Right hindlimb (tissue), 1 donor: ENCODE measurements at places on chromosomes 11 and 22.

GRCh38 chr11:30196400-30197206 is 34.2 kb upstream of the FSHB start:
- DNase-seq: peak; percentile 70

DNA sequence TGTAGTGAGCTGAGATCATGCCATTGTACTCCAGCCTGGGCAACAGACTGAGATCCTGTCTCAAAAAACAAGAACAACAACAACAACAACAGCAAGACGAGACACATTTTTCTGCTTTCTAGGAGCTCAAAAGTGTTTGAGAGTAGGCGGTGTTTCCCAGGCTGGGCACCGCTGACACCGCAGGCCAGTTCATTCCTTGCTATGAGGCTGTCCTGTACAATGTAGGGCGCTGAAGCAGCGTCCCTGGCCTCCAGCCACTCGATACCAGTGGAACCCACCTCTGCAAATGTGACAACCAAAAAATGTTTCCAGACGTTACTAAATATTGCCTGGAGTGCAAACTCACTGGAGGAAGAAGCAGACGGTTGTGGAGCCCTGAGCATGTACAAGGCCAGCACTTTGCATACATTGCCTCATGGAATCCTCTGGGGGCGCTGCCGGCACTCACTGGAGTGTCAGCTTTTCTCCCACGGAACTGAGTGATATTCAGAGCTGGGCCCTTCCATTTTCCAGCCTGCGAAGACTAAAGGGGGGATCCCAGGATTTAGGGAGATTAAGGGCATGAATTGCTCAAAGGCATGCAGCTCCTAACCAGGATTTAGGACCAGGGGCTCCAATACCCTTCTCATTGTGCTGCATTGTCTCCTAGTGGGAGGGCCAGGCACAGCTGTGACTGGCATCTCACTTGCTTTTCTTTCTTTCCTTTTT is 5.8 kb upstream of the MIEF1 start:
- peak; percentile 73 for DNase-seq

DNA sequence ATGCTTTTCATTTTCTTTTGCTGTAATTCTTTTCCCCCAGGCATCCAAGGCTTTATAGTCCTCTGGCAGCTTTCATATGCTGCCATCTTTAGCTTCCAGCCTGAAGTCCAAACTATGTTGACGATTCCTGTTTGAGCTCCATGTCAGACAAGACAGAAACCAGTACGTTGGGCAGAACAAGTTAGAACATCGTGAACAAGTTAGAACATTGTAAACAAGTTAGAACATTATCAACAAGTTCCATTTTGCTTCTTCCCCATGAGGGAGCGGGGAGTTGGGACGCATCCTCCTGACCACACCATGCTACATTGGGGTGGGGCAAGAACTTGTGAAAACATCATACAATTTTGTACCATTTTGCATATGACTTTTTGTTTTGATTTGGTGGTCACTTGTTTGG is 23.9 kb downstream of the GLB1L2 start:
- DNase-seq: no peak

DNA sequence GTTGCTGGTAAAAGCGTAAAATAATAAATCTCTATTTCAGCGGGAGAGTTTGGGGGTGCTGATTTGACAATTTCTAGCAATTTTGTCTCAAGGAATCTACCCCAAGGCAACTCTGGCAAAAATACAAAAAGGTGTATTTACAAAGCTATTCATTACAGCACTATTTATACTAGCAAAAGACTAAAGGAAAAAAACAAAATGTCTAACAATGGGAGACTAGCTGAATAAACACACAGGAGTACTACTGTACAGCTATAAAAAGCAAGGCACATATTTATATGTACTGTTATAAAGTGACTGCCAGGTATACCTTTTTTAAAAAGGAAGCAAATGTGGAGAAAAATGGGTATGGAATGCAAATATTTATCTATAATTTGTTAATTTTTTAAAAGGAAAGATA is 32.7 kb downstream of the SLC35F2 start:
- no peak for DNase-seq

- no peak for DNase-seq
These were observed 42.9 kb downstream of the ARFGAP3 start for GRCh38 chr22:42814215-42814614.

DNA sequence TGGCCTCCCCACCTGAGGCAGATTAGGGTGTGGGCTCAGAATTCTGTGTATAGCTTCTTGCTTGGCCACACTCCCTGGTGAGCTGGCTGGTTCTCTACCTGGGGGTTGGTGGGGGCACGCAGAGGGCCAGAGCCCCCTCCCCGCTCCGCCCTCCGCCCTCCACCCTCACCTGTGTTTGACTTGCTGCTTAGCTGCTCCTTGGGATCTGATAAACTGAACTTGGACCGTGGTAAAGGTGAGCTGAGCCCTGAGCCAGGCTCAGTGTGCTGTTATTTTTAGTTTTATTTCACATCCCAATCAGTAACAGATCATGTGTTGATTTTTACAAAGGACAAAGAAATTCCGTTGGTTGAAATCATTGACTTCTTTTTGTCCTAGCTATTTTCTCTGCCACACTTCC is 2.0 kb downstream of the OVOL1 start:
- DNase-seq: no peak

GRCh38 chr11:104451197-104451893 is 287.4 kb upstream of the PDGFD start:
- peak; percentile 37 for DNase-seq

DNA sequence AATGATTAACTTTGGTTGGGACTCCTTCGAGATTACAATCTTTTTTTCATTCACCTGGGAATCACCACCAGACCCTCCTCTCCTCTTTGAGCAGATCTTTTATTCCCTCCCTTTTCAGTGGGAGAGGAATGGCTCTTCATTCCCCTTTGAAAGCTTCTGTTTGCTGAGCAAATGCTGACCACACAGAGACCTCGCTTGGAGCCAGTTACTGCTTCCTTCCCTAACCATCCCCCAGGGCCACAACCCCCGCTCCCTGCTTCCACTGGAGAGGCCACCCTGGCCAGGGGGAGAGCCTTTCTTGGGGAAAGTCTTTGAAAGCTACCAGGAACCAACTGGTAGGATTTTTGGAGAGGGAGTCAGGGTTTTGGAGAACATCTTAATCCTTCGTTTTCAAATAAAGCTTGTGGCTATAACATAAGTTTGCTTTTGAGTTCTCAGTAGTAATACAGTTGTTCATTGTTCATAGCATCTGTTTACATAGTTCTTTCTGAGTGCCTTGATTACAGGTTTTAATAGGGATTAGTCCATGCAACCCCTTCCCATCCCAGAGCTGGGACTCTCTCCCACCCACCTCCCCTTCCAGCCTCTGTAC is 138.4 kb downstream of the DBX1 start:
- no peak for DNase-seq

- DNase-seq: no peak
These were observed 354.4 kb downstream of the SOX6 start for GRCh38 chr11:16001899-16002426.

DNA sequence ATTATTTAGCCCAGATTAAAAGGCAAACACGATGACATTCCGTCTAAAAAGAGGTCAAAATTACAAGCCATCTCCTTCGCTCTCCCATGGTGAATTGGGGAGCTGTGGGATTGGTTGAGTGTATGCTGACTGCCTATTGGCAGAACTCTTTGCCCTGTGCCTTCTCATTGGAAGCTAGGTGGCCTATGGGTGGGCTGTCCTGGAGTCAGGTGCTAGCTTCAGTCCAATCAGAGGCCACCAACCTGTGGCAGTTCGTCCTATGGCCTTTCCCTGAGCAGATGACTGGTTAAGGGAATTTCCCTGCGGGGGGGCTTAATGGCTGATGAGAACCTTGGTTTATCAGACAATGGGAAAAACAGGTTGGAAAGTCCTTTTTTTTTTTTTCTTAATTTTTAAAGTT is 3.2 kb upstream of the MTMR3 start:
- DNase-seq: no peak

DNA sequence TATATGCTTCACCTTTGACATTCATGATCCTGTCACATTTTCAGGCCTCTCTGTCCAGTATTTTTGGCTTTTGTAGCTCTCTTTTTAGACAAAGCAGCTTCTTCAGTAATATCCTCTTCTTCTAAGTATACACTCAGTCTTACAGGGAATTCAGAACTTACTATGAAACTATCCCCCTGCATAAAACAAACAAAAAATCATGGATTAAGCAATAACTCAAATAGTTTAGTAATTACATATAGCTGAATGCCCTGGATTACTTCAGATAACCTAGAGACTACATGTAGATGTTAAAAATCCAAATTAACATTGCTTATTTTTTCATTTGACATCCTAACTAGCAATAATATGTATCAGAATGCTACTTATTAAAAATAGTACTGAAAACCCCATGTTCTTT is 5.2 kb downstream of the TAF1D start:
- no peak for DNase-seq

GRCh38 chr11:111363985-111364384 is 15.1 kb downstream of the POU2AF1 start:
- DNase-seq: no peak

DNA sequence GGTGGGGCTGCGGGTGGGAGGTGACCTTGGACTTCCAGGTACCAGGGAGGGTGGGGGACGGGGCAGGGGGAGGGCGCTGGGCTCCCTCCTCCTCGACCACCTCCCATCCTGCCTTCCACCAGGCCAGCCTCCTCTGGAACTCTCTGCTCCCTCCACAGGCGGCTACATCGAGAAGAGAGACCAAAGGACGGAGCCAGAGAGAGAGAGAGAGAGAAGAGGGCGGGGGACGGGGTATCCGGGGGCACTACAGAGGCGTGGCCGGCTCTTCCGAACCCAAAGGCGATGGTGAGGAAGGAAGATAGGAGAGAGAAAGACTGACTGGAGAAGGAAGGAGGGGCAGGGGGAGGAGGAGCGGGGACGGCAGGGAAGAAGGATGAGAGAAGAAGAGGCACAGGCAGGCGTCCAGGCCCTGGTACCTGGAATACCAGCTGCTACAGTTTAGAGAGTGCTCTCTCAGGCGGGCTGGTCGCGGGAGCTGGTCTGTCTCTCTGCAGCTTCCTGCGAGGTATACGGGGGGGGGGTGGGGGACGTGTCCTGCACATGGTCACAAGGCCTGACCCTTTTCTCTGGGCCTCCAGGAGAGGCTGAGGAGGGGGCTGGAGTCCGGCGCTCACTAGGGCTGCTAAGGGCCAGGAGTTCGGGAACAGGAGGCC is 38.0 kb downstream of the IGSF9B start:
- DNase-seq: no peak

DNA sequence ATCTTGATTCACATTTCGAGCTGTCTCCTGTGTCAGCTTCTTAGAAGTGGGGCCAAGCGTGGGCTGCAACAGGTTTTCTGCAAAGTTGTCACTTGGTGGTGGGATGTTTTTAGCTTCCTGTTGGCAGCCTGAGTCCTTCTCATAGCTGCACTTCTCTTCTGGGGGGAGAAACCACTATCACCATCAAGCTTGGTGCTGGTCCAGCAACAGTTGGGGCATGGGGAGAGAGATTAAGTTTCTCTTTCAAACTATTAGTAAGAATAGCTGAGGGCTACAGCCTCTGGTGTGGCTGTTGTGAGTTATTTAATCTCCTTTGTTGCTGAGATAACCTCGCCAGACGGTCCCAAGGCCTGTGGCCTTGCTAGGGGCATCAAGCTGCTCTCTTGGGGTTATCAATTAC is 123.3 kb upstream of the CRYBB3 start:
- no peak for DNase-seq

GRCh38 chr11:75040167-75040770 is 51.5 kb downstream of the NEU3 start:
- DNase-seq: no peak

DNA sequence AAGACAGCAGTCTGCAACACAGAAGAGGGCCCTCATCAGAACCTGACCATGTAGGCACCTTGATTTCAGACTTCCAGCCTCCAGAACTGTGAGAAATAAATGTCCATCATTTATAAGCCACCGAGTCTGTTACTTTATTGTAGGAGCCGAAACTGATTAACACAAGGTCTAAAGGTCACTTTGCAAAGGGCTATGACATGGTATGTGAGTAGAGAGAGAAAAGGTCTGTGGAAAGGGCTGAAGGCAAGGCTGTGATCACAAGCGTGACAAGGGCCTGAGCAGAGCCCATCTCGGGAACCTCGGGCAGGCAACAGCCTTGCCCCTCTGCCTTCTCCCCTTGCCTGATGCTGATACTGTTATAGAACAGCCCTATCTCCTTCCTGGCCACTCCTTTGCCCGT is 73.4 kb upstream of the TEAD1 start:
- no peak for DNase-seq

- no peak for DNase-seq
These were observed 19.5 kb upstream of the CHKA start for GRCh38 chr11:68140496-68141245.

DNA sequence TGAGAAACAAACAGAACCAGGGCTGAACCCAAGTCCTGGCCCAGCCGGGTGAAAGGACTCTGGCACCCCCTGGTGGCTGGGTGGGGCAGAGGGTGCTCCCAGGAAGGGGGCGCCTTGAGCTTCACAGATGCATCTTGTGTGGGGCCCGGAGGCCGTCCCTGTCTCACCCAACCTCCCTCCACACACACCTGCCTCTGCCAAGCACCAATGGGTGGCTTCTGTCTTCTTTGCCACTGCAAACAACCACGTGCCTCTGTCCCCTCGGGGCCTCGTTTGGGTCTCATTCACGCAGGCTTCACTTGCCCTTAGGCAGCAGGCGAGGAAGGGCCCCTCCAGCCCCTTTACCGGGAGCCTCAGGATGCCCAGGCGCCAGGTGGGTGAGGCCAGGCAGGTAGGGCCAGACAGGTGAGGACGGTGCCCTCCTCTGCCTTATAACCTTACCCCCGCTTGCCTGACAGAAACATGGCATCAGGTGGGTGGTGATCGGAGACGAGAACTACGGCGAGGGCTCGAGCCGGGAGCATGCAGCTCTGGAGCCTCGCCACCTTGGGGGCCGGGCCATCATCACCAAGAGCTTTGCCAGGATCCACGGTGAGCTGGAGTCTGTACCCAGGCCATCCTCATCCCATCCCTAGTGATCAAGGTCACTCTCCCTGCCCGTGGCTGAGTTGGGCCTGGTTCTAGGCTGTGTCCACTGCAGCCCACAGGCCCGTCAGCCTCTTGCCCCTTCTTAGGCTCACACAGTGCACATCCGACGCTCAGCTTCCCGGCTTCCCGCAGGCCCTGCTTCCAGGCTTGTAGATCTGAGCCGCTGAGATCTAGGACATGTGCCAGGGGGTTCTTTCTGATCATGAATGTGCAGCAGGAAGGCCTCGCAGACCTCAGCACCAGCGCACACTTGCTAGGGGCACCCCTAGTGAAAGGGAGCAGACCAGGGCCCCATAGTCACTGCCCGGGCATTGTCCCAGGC is 17.2 kb downstream of the POLR3H start:
- no peak for DNase-seq

DNA sequence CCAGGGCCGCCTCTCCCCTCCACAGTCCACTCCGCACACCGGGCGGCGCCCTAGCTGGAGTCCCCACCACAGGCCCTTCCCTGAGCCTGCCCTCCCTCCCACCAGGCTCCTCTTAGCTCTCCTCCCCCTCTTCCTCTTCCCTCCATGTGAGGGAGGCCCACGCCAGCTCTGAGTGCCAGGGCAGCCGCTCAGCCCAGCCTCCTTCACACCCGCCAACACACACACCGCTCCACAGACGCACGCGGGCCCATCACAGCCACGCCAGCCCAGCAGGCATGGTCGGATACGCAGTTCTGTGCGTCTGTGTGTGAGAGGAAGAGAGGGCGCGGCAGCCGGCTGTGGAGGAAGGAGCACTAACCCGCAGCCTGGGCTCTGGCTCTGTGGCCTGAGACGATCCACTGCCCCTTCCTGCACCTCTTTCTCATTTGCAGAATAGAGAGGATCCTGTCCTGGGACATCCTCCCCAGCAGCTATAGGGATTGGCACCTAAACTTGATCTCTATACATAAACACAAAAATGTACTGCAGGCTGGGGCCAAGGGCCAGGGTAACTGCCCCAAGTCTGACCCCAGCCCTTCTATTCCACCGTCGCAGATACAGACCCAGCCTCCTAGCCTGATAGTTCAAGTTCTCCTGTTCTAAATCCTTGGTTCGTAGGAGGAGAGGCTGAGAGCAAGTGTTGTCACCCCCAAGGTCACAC is 3.5 kb downstream of the CHRM4 start:
- DNase-seq: peak; percentile 32
